ENCODE measurements at places on chromosomes 13 and 19.

DNA sequence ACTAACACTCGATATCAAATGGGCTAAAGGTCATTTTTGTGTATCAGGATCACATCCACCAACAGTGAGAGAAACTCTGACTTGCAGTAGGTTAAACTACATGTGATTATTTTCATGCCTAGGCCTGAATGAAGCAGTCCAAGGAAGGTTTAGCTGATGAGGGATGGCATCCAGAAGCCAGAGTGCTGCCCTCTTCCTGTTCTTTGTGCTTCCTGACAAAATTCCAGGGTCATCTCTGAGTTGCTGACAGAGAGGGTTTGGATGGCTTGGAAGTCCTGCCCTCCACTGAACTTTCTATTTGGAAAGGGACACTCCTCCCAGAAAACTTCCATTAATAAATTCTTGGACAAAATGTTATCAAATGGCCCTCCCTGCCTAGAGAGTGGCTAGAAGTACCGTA, 728.3 kb upstream of the SLC10A2 start:
- no peak for DNase-seq

- DNase-seq: no peak
Observed at GRCh38 chr13:70622796-70623195, 514.5 kb upstream of the KLHL1 start.

- no peak for DNase-seq
Observed at GRCh38 chr19:694481-695351, 536 bp downstream of the PRSS57 start.

- DNase-seq: no peak
Observed at GRCh38 chr13:106481919-106482318, 53.5 kb downstream of the EFNB2 start.

- no peak for DNase-seq
Observed at GRCh38 chr19:33175156-33175782, 18.9 kb upstream of the LRP3 start.

DNA sequence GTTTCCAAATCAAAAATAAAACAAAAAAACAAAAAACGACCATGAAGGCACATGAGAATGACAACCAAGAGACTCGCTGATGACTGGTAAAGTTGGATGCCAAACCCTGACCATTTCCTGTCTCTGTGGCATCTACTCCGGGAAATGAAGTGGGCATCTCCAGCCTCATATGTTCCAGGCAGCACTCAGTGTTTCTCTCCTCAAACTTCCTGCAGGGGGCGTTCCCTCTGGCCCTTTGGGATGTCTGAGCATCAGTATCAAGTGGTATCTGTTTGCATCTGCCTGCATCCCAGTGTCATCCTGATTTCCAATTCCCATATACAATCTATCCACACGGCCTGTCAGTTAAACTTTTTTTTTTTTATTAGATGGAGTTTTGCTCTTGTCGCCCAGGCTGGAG, 9.8 kb upstream of the SIGLEC12 start:
- DNase-seq: no peak

GRCh38 chr13:24460256-24460655, 52.3 kb downstream of the PARP4 start:
- no peak for DNase-seq

DNA sequence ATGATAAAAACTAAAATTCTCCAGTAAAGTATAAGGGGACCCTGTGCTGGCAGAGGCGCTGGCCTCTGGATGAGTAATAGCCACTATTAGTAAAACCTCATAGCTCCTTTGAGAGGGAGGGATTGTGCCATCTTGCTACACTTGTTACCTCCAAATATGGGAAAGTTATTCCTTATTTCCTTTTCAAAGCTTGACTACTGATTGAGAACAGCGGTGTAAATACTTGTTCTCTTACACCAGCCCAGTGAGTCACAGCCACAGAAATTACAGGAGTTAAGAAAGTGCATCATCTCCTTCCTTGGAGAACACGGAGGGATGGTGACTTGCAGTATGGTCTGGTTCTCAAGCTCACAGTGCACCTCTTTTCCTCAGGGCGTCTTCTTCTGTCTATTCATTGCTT, 379.0 kb downstream of the EFNB2 start:
- no peak for DNase-seq

DNA sequence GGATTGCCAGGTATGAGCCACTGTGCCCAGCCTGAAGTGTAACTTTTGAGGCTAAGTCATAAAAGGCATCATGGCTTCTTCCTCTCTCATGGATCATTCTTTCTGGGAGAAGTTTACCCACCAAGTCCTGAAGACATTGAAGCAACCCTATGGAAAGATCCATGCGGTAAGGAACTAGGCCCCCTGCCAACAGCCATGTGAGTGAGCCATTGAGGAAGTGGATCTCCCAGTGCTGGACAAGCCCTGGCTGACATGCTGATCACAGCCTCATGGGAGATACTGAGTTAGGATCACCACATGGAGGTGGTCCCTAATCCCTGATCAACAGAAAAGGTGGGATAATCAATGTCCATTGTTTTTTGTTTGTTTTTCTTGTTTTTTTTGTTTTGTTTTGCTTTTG, 3.3 kb upstream of the NUDT19 start:
- DNase-seq: no peak

DNA sequence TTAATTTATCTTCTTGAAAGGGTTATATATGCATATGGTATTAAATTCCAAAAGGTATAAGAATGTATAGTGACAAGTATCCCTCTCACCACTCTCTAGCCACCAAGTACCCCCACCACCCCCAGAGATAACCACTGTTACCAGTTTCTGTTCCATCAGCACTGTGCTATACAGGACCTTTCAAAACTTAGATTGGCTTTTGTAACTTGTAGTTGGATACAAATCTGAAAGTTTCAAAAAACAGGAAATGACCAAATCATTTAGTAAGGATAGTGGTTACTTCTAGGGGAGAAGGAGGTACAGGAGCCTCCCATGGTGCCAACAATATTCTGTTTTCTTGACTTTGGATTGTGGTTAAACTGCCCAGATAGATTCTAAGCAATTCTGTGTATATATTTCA, 56.7 kb downstream of the AKAP11 start:
- no peak for DNase-seq

DNA sequence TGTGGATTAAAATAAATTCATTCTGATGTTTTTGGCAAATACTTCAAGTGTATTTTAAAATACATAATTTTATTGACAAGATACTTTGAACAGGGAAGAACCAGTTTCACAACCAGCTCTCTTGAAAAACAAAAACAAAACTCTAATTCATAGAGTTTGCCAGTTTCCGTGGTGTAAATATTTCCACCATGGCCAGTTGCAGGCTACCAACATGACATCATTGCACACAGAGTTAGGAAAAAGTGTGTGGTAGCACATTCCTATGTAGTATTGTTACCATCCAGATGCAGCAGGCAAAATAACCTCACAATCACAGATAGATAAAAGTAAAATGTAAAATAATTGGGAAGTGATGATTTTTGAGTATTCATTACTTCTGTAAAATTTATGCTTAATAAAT, 7.7 kb upstream of the RNF113B start:
- DNase-seq: no peak

DNA sequence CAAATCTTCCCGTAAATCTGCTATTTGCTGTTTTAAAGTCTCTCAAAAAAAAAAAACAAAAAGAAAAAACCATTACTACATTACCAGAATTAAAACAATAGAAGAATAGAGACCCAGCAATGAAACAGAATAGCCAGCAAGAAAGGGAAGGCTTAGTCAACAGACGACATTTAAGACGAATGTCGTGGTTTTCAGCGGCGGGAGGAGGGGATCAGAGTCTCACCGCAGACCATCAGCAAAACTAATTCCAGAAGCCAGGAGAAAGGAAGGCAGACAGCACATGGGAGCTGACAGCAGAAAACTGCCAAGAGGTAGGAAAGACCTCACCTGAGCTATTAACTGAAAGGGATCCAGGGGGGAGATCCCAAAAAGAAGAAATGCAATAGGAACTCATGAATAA, 128.9 kb downstream of the RNF17 start:
- DNase-seq: no peak

DNA sequence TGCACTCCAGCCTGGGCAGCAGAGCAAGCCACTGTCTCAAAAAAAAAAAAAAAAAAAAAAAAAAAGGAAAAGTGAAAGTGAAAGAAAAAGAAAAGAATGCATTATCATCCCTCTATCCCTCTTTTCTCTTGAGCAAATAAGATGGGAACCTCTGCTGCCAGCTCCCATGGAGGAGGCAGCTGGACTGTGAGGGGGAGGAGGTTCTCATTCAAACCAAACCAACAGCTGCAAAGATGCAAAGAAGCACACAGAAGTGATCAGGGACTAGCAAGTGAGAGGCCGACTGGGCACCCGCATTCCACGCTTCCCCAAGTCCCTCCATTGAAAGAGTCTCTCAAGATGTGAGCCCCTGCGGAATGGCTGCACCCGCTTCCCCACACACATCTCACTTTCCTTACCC, 63.5 kb downstream of the TSHZ3 start:
- no peak for DNase-seq

- no peak for DNase-seq
Observed at GRCh38 chr19:39448271-39448670, 2.9 kb downstream of the SUPT5H start.

DNA sequence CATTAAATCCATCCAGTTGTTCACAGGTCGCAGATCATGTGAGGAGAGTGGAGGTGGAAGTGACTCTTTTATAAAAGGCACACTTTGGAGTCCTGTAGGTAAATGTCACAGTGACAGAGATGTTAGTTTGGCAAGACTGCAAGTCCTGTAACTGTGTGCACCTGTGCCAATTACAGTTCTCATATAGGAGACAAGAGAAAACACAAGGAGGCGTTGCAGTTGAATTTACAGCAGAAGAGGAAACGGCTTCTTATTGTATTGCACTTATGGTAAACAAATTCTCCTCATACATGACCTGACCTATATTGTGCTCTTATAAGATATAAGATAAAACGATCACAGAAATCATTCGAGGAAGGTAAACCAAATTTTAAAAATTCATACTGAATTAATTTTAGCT, 732.8 kb upstream of the SLC10A2 start:
- DNase-seq: no peak

DNA sequence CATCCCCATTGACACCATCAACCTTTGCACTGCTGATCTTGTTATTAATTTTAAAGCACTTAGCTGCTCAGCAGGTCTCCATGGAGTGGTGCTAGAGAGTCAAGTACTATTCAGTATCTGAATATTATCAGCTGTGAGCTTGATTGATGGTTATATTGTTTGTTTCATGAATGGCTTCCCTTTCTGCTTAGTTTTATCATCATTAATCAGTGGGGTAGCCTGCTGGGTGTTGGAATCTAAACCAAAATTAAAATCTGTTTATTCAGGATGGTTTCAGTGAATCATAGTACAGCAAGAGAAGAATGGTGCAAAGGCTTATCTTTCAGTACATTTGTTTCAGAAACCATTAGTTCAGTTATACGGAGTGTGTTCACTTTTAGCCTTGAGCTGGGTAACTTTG, 42.5 kb upstream of the SCEL start:
- DNase-seq: no peak
